D341Med (cell line): ENCODE measurements at places on chromosomes 4 and X.

DNA sequence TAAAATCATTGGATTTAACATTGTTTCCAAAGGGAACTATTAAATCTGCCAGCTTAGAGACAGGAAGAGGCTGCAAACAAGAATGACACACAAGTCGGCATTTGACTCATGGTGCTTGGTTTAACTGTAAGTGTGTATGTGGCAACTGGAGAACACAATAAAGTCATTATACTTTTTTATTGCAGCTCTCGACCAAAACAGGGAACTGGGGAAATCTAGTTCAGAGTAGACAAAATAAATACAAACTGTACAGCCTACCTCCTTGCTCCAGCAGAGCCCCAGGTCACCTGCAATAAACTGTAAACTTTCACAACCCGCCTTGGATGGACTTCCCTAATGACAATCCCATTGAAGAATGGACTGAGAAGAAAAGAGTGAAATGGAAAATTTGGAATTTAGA is 24.0 kb downstream of the NPY5R start:
- DNase-seq: no peak

GRCh38 chr4:36676139-36677050 is 395.0 kb downstream of the DTHD1 start:
- DNase-seq: no peak

DNA sequence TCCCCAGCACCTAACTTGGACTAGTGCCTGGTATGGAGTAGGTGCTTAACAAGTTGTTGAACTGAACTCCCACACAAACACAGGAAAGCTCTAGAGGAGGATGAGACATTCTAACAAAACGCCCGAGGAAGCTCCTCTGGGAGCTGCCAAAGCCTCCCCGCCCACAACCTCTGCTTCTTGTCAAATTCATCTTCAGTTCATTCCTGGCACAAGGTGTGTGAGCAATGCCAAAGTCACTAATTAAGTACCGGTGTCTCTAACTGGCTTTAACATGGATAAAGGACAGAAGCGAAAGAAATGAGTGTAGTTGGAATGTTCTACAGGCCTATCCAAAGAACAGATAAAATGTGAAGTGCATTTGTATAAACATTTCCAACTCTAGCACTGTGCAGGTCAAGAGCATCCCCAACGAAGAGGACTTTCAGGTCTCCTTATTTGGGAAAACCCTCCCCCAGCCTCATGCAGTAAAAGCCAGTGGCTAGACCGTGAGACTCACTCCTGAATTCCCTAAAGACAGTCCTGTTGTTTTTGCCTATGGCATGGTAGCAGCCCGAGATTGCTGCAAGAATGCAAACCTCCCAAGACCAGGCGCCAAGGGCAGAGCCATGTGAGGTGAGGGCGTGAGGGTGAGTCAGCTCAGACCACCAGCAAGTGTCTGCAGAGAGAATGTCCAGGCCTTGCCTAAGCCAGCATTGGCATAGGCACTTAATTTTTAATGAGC is 72.2 kb upstream of the KLF3 start:
- no peak for DNase-seq

GRCh38 chrX:86014421-86014820 is 32.9 kb downstream of the CHM start:
- no peak for DNase-seq

GRCh38 chrX:68865300-68865699 is 36.5 kb downstream of the EFNB1 start:
- no peak for DNase-seq

DNA sequence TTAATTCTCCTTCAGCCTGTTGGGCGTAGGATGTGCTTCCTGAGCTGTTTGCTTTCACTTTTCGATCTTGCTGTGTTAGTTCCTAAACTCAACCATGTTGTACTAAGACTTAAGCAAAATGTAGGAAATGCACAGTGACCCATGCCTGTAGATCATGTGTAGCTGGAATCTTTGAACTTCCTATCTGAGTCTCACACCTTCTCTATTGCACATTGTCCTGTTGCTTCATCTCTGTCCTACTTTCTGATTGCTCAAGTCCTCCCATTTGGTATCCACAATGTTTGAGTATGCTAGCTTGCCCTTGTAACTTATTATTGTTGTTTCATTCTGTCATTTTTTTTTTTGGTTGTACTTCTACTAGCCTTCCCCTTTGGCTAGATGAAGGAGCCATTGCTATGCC is 239.6 kb downstream of the PPP1R2C start:
- DNase-seq: no peak

- DNase-seq: no peak
These were observed 113.2 kb downstream of the USP9X start for GRCh38 chrX:41198410-41198809.

DNA sequence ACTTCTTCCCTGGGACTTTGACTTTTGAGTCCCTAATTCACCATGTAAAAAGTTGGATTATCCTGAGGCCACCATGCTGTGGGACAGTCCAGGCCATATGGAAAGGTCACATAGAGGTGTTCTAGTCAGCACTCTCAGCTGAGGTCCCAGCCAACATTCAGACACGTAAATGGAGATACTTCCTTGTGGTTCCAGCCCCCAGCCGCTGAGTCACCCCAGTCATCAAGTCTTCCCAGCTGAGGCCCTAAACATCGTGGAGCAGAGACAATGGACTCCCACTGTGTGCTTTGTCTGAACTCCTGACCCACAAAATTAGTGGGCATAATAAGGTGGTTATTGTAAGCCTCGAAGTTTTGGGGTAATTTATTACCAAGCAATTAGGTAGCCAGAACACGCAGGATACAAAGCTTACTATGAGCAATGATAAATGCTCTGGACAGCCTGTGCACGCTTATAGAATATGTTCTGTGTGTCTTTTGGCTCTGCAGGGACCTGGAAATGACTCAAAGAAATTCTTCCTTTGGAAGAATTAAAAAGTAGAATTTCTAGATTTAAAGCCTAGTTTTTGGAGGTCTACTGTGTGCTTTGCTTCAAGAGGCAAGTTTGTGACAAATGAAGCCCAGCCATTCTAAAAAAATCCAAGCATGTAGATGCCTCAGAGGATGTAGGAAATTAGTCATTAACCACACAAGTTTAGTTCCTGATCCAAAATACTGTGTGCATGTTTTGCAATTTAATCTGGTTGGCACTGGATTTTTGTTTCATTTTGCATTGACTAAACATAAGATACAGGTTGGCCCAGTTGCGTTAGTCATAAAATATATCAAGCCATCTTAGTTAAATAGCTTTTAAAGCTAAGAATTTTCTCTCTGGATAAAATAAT is 33.2 kb upstream of the SLC9A7 start:
- no peak for DNase-seq

- peak; percentile 20 for DNase-seq
These were observed 90.7 kb downstream of the GEMIN8 start for GRCh38 chrX:13938829-13939530.

GRCh38 chr4:182806259-182807252 is 110.6 kb downstream of the DCTD start:
- DNase-seq: peak; percentile 92

GRCh38 chr4:145815626-145816025 is 123.0 kb downstream of the ZNF827 start:
- DNase-seq: no peak

DNA sequence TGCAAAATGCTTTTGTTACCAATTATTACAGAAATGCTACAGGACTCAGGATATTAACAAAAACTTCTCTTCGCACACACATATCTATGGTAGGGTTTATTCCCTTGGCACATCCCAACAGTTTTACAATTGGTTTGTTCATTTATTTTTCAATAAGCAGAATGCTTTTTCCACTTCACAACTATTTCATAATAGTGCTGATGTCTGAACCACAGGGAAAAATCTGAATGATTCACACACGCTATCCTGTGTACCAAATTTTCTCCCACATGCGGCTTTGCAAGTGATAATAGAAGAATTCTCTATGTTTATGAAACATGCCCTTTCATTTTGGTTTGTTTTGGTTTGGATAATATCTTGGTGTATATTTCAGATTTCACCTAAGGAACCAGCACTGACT is 725.7 kb upstream of the TENM3 start:
- no peak for DNase-seq

DNA sequence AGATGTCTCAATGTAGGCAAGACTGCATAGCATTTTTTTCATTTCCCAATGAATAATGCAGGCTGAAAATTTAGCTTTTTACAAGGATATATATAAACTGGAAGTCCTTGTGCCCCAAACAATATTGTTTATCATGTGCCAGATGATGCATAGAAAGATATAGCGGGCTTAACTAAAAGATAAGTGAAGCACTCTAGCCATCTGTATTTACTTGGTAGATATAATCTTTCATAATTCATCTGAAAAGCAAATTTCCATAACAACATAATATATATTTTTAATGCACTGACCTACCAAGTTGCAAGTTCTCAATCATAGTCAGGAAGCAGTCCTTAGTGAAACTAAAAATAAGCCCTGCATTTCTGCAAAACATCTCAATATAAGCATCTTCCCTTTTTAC is 653.3 kb downstream of the NLGN4X start:
- no peak for DNase-seq

DNA sequence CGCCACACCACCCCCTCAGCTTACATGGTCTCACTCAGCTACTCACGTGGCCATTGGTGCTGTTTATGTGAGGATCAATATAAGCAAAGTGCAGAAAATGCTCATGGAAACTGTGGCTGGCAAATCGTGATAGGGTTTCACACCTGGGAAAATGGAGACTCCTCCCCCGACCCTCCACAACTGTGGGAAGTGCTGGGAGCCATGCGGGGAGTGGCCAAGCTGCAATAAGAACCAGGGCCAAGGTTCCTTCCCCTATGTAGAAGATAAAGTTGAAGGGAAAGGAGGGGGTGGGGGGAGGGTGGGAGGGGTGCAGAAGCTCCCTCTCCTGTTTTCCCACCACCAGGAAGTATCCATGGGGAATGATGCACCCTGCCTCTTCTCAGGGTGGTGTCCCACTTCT is 145.5 kb upstream of the MAMLD1 start:
- DNase-seq: no peak

- no peak for DNase-seq
These were observed 63.1 kb downstream of the SLC10A7 start for GRCh38 chr4:146458594-146458993.
